ENCODE measurements at places on chromosomes 6 and 20.
A peak's percentile ranks its signal among the peaks of the same experiment; 100 is the strongest.

DNA sequence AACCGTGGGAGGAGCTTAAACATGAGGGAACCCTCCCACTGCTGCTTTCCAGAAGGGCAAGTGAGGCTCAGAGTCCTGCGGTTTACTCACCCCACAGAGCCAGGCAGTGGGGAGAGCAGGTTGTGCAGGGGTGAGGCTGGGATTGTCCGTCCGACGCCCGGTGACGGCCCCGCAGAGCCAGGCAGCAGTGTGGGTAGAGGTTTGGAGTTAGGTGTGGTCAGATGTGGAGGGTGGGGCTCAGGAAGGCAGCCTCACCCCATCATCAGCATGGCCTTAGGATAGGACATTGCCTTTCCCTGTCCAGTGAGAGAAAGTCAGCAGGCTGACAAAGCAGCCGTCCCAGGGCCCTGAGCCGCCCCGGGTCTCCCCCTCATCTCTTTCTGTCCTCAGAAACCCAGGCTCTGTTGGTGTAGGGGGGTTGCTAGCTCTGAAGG, 234.6 kb downstream of the DLL1 start:
- peak; percentile 28 for DNase-seq

DNA sequence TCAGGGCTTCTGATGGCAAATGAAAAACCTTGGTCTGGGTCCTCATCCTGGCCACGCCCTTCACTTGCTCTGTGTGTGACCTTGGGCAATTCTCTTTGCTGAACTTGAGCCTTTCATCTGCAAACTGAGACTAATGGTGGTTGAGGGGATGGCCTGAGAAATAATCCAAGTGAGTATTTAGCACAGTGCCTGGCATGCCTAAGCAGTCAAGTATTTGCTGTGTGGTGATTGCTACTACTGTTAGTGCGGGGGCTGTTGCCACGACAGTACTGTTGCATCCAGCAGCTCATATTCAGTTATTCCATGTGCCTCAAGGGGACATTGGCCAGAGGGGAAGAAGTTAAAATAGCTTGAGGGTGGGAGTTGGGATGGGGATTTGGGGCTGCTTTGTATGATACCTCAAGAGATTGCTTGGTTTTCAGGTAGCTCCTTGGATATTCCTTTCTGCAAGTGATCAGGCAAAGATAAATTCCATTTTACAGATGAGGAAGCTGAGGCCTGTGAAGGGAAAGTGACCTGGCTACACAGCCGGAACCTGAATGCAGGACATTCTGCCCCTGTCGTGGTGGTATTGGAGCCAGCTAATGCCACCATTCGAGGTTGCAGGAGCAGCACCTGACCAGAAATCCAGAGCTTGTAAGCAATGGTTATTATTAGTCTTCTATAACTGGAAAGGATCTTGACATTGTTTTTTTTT, 45.1 kb upstream of the EPB41L1 start:
- no peak for DNase-seq

- DNase-seq, result no peak
These were observed 280.0 kb downstream of the SOX4 start for GRCh38 chr6:21873562-21873961.

GRCh38 chr20:17531665-17532025, 466 bp upstream of the BFSP1 start:
- DNase-seq, result no peak

DNA sequence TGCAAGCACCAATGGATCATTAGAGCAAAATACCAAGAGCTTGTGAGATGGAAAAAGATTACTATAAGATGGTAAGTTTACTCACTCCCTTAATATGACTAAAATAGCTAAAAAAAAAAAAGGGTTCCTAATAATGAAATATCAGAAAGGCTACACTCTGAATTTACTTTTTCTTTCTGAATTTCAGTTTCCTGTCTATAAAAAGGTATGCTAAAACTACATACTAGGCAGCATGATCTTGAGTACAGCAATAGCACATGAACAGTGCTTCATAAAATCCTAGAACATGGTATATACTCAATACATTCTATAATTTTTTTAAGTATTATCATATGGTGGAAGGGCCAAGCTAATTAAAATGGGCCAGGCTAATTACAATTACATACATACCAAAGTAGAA, 24.0 kb upstream of the FAM135A start:
- no peak for DNase-seq

DNA sequence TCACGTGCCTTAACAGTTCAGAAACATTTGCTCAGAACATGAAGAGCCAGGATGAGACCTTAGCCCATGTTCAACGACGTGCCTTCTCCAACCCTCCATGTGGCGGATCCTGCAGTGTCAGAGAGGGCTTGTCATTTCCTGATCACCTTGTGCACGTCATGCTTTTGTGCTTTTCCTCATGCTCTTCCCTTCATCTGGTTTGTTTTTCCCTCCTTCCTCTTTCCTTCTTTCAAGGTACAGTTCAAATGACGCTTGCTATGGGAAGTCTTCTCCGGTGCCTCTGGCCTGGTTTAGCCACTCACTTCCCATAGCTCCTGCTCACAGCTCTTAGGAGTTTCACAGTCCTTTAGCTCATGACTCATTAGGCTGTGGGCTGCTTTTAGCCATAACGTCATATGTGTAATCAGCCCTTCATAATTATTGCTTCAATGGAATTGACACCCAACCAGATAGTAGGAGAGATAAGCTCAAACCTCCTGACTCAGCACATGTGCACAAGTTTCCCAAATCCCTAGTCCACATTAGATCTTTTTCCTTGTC, 102.7 kb upstream of the CNKSR3 start:
- no peak for DNase-seq

GRCh38 chr6:40996591-40997233, 42.3 kb downstream of the UNC5CL start:
- DNase-seq, result no peak

GRCh38 chr6:3081960-3082359, 13.7 kb downstream of the RIPK1 start:
- DNase-seq, result no peak

- no peak for DNase-seq
These were observed 47.8 kb downstream of the GMPR start for GRCh38 chr6:16286151-16286522.

- DNase-seq, result no peak
These were observed at the start of gene SYNDIG1 for GRCh38 chr20:24469116-24469893. SYNDIG1 (plus strand) TSS chr20:24469629; CDS start chr20:24543098, 73,469 bp downstream.

DNA sequence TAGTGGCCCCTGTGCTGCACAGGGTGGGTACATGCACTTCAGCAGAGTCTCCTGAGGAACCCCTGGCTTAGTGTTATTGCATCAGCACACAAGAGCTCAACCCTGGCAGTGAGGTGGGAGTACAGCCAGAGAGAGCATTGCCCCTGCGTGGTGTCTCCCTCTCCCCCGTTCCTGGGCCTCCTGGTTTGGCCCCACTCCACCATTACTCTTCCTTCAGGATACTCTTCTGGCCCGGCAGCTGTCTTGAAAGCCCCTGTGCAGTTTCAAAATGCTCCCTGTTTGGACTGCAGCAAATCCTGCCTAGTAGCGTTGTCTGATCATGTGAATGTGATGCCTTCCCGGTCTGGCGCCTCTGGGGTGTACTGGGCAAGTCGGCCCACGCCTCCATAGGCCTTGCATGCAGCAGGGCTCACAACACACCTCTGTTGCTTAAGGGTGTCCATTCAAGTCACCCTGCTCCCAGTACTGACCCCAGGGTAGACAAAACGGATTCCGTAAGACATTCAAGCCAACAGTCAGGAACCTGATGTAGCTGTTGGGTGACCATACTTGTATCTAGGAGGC, 32.1 kb downstream of the TXNDC5 start:
- DNase-seq, result no peak

DNA sequence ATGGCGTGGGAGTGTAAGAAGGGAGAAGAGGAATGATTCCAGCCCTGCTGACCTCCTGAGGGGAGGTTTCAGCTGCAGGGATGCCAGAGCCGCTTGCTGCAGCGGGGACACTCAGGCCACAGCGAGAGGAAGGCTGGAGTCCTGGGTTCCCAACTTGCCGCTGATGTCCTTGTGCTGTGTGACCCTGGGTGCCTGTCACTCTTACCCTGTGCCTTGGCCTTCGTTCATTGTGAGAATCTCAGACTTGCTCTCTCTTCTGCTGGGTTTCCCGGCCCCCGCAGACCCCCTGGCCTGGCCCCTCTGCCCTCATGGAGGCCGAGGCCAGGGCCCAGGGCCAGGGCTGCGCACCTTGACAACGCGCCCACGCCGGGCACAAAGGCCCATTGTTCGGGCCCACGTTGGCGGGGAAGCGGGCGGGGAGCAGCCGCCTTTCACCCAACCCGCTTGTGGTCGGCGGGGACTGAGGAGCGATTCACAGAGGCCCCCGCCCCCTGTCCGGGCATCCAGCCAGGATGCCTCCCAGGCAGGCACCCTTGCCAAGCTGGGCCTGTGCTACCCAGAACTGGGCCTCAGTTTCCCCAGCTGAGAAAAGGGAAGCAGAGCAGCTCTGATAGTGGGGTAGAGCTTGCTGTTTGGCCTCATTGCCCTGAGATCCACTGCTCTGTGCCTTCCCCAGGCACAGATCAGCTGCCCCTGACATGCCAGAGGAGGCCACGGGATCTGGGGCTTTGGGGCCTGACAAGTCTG, 52.4 kb downstream of the CEBPB start:
- DNase-seq, result no peak

- no peak for DNase-seq
These were observed 49.7 kb downstream of the DAAM2 start for GRCh38 chr6:39841923-39842322.

DNA sequence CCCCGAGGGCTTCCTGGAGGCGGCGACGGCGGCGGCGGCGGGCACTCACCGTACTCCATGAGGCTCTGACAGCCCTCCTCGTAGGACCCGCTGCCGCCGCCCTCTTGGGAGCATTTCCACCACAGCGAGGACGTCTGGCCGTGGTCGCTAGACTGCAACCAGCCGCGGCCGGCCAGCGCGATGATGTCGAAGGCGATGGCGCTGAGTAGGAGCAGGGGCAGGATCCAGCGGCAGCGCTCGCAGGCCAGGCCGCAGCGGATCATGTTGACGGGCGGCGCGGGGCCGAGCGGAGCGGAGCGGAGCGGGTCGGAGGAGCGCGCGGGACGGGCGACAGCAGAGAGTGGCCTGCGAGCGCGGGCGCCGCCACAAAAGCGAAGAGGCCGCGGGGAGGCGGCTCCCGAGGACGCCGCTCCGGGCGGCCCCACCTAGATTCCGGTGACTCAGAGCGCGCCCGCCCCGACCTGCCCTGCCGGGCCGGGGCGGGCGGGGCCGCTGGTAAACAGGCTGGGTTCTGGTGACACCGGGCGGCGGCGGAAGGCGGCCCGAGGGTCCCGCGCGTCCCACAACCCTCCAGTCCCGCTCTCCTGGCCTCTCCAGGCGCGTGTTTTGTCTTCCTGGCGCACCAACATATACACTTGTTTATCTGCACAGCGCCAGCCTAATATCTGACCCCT, at the start of gene PERP:
PERP (minus strand) TSS at position 342 of the 674 bp plus-strand sequence; CDS start at position 263, 79 bp downstream.
- DNase-seq, result peak; percentile 81

DNA sequence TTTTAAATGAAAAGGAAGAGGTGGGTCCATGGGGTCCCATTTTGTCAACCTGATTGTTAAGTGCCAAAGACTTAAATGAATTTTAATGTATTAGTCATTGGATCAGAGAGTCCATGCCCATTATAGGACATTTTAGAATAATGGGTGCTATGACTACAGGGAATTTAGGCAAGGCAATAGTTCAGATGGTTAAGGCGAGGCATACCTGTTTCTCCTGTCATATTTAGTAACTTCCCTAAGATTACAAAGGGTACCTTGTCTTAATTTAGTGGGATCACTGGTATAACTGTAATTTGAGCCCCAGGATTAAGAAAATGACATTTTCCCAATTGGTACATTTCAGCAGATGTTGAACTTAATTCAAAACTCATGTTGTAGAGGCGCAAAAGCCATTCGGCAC, 88.7 kb upstream of the RNF24 start:
- DNase-seq, result no peak

DNA sequence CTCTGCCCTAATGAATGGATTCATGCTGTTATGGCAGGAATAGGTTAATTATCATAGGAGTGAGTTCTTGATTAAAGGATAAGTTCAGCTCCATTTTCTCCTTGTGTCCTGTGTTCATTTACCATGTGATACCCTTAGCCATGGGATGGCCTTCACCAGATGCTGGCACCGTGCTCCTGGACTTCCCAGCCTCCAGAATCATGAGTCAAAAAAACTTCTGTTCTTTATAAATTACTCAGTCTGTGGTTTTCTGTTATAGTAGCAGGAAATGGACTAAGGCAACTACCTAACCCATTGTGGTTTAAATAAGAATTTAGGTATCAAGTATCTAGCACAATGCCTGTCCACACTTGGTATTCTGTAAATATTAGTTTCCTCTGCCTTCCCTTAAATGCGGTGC, 223.5 kb downstream of the MEI4 start:
- no peak for DNase-seq

- no peak for DNase-seq
These were observed 16.1 kb upstream of the ZBTB22 start for GRCh38 chr6:33333666-33334065.

- no peak for DNase-seq
These were observed 65.9 kb downstream of the CRYBG1 start for GRCh38 chr6:106426250-106426970.

GRCh38 chr6:31157513-31158139, at the start of gene CCHCR1:
CCHCR1 (minus strand) TSS chr6:31157802; CDS start chr6:31157600, 202 bp downstream.
- DNase-seq, result no peak

- peak; percentile 30 for DNase-seq
These were observed 6.7 kb downstream of the GPR31 start for GRCh38 chr6:167150941-167151549.

GRCh38 chr6:145963216-145964068, 716 bp downstream of the SHPRH start:
- peak; percentile 9 for DNase-seq
